ENCODE measurements at places on chromosomes 2 and 18. TPM values are rescaled to one million over a fixed set of nuclear protein-coding genes. Genes with fewer than 3 reads are reported as not detected.

Gene MTX2
- total RNA-seq, result 16.2 TPM

Gene STARD6
- total RNA-seq, result not detected

Gene POTEF
- total RNA-seq, result not detected

Gene PCARE
- total RNA-seq, result 0.95 TPM

Gene TUBA4A
- total RNA-seq, result 35.0 TPM

Gene ANKRD44
- total RNA-seq, result 58.7 TPM

Gene ZNF385B
- total RNA-seq, result 63.2 TPM

Gene YIPF4
- 59.4 TPM for total RNA-seq

Gene CERKL
- 1.7 TPM for total RNA-seq

Gene INPP5D
- 32.0 TPM for total RNA-seq

Gene TFPI
- total RNA-seq, result 311 TPM

Gene CRYGD
- not detected for total RNA-seq

Gene SLC14A1
- 21.8 TPM for total RNA-seq

Gene IL1B
- total RNA-seq, result 17.5 TPM
